ENCODE measurements at places on chromosomes 12 and 14.
A peak's percentile ranks its signal among the peaks of the same experiment; 100 is the strongest.

DNA sequence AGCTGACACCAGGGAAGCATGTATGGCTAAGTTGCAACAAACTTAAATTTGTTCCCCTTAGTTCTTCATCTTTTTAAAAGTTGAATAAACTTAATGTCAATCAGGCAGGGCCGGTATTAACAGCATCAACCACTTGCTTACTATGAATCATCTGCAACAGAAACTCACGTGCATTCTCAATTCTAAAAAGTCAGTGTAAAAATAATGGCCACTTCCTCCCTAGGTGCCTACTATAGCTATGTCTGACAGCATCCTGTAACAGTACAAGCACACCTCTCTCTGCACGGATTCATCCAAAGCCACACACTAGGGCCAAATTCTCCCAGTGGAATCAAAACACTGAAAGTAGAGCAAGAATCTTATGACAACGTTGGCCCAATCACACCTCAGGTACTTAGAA lies 48.6 kb downstream of the PPP1R36 start:
- no peak for DNase-seq

GRCh38 chr12:107903341-107904061 lies 129.0 kb downstream of the ASCL4 start:
- peak; percentile 33 for DNase-seq

- no peak for DNase-seq
Observed at GRCh38 chr14:34220921-34221320, 241.1 kb downstream of the SPTSSA start.

DNA sequence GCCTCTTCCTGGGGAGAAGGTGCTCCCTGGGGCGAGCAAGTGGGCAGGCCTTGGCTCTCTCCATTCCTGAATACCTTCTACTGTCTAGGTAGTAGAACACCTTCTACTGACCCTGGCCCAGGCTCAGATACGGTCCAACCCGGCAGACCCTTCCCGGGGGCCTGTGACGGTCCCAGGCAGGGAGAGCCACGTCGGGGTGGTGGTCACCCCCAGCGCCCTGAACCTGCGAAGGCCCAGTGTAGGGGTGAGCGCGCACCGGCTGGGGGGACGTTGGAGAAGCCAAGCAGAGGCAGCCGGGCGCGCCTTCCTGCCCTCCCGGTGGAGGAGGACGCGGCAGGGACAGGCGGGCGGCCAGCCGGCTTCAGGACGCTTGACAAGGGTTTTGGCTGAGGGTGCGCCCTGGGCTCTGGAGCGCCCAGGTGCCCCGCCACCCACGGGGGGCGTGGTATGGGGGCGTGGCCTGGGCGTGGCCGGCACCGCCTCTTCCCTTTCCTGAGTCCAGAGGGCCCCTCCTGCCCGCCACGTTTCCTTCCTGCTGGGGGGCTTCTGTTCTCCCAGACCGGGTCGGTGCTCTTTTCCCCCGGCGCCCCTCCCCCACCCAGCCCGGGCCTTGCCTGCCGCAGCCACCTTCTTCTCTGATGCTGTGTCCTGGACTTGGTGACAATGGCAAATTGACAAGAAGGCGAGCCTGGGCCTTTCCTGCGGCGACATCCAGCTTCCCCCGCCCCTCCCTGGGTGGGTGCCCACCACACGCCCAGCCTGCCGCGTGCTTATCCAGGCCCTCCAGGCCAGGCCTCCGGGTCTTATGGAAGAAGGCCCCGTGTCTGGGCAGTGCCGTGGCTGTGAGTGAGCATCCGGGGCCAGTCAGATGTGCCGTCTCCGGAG lies 24.5 kb upstream of the PPP1R13B start:
- peak; percentile 52 for DNase-seq

GRCh38 chr12:26836201-26836600 lies 3.2 kb upstream of the ITPR2 start:
- no peak for DNase-seq

DNA sequence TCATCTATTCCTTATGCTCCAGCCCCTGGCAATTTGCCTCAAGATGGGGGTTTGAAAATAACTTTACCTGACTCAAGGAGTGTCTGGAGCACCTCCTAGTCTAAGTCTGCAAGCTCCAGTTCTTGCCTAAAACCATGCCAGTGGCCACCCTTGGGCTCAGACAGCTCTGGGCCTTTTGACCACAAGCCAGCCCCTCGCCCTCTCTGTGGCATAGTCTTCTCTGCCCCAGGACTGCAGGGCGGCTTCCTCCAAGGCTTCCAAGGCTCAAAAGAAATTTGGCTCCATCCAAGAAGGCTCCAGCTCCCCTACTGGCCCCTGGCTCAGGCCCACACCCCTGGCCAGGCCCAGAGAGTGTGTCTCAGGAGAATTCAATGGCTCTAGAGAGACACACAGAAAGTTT lies 14.8 kb downstream of the ACVRL1 start:
- no peak for DNase-seq

DNA sequence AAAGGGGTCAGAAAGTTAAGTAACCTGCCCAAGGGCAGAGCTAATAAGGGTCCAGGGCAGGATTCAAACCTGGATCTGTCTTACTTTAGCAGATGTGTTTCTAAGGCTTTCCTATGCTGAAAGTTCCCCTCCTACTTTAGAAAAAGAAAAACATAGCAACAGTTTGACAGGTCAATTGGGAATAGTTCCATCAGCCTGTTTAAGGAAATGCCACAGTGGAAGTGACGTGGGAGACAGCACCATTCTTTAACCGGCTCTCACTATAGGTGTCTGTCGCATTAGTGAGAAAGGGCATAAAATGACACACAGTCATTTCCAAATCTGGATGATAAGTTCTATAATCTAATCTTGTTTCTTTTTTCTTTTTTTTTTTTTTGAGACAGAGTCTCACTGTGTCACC lies 7.3 kb downstream of the ALDH1L2 start:
- DNase-seq, result no peak

DNA sequence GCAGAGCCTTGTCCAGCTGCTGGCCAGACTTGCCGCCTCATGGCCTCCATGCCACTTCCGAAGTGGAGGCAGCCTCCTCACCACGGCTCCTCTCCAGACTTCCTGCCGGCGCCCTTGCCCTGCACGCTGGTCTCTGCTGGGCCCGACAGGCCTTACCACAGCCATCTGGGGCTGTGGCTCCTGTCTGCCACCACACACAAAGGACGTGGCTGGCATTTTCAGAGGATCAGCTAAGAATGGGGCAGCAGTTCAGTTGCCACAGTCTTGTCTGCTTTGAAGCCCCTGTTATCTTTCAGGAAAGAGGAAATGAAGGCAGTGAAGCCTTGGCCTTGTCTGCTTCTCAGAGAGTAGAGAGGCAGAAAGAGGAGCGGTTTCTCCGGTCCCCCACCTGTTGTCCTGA lies 178.0 kb upstream of the FKBP4 start:
- no peak for DNase-seq

DNA sequence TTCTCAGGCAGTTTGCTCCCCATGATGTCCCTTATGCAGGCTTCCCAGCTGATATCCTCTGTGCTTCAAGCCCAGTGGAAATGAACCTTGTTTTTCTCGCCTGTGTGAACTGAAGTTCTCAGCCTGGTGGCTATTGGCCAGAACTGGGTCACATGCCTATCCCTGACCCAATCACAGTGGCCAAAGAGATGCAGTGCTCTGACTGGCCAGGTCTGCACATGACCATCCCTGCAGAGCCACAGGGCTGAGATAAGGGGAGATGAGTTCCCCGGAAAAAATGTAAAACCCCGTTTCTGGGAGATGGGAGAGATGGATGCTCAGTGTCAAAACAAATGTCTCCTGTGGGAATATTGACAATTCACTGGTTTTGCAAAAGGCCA lies 34.7 kb upstream of the FZD10 start:
- DNase-seq, result no peak

DNA sequence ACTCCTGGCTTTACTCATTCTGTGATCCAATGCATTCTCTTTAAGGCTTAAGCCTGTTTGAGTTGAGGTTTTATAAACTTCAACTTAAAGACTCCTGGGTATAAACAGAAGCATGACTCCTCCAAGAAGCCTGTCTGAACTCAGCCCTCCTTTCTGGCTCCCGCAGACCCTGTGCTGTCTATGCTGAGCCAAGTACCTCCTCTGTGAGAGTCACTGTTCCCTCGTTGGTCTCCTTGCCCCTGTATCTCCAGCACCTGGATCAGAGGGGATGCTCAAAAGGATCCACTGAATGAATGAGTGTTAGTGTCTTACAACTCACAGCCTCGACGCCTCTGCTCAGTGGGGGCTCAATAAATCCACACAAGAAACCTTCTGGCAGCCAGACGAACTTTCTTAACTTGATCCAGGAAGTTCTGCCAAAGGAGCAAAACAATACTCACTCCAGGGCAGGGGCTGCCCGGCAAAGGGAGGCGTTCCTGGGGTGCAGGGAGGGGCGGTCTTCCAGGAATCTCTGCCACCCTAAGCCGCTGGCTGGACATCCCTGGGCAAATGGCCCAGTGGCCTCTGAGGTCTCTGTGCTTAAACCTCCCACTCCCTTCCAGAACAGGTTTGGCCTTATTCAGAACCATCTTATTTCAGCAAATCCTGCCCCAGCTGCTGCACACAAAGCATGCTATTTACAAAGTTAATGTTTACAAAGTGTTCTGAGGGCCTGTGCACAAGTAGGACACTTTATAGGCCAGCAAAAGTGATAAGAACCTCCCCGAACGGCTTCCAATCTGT lies 32.9 kb downstream of the MAP1LC3B2 start:
- no peak for DNase-seq

DNA sequence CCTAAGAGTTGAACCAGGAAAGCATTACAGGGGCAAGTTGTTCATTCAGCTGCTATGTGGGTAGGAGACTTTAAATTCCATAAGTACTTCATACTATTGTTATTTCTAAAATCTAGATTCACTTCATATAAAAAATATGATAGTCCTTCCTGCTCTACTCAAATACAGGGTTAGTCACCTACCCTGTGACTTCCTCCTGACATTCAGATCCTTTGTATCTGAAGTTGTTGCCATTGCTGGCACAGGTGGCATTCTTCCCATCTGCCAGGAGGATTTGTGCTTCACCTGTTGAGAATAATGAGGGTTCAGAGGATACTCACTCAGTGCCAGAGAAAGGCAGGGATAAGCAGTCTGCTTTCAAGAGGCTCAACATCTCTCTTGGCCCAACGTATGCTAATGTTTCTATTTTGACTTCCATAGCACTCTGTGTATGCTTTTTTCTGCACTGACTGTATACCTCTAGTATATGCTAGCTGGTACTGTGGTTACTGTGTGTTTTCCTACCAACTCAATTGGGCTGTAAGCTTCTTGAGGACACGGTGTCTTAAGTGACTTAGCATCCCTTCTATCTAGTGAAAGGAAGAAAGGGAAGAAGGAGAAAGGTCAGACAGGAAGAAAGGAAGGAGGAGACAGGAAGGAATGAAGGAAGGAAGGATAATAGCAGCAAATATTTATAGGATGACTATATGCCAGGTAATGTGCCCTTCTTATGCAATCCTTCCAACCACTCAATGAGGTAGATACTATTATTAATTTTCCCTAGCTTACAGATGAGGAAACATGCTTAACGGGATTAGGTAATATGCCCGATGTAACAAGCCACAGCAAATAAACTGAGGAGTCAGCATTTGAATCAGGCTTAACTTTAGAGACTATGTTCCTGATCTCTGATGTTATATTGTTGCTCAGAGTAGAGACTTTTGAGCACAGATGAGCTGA lies 38.5 kb upstream of the FGF6 start:
- no peak for DNase-seq

- peak; percentile 11 for DNase-seq
Observed at GRCh38 chr14:70188322-70188658, 461 bp downstream of the SLC8A3 start.

DNA sequence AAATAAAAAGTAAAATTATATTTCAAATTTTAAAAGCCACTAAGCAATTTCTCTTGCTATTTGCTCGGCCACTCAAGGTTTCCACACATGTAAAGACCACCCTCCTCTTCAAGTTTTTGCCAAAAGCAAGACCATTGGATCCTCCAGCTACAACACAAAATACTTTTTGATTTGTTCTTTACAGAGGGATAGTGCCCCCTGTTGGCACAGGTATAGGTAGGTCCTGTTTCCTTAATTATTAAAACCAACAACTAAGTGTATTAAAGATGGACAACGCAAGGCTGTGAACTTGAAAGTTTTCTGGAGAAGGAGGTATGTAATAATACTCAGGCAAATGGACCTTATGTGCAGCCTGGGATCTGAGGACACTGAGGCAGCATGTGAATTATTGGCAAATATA lies 23.8 kb downstream of the ATP6V1D start:
- no peak for DNase-seq

DNA sequence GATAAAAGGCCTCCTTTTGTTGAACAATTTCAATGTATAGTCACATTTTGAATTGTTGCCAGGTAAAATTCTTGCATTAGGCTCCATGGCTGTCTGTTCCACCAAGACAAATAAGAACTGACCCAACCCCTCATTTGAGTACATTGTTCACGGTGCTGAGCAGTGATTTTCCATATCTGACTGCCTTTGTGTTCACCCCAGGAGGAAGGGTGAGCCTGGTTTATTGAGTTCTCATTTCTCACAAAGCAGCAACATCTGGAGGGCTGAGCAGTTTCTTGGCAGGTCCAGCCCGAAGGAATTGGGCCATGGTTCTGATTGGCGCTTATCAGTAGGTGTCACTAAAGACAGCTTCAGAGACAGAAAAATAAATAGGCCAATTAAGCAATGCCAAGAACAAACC lies 149.1 kb downstream of the BMP4 start:
- no peak for DNase-seq

GRCh38 chr14:83290447-83290846 lies 1756.8 kb upstream of the SEL1L start:
- DNase-seq, result no peak

DNA sequence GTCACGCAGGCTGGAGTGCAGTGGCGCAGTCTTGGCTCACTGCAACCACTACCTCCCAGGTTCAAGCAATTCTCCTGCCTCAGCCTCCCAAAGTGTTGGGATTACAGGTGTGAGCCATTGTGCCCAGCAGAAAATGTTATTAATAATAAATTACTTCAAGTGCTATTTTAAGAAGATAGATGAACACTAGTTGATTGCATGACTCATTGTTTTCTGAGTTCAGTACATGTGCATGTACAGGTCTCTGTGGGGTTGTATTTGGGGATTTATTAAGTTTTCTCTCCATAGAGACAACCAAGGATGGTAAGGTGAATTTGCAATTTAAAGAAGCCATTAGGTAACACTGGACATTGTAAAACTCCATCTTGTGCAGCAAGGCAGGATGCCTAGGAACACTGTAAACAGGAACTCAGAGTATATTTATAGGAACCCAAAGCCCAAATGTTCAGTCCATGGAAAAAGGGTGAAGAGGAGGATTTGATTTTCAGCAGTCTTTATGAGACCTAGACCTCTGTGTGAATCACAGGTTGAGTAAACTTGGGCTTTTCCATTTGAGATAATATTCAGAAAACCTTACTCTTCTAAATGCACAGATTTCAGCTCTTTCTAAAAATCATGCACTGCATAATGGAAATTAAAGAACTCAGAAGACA lies 49.3 kb upstream of the TMPO start:
- no peak for DNase-seq

DNA sequence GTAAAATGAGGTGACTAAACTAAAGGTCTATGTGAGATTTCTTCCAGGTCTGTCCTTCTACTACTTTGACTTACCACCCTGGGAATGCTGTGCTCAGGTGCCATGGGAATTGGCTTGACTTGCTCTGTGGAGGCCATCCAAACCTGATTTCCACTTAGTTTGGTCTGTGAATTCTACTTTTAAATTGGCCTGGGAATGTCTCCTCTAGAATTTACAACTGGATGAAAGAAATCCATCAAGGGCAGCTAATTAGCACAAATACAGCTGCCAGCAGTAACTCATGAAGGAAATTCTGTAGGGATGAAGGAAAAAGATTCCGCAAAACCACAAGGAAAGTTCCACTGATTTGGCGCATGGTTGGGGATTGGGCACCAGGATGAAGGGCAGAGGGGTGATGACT lies 31.7 kb upstream of the FRMD6 start:
- DNase-seq, result no peak

- no peak for DNase-seq
Observed at GRCh38 chr14:61780125-61780524, 17.9 kb downstream of the SNAPC1 start.

All from activated CD8-positive, alpha-beta memory T cell treated with anti-CD3 and anti-CD28 coated beads for 48 hours (primary cell).